ENCODE measurements at places on chromosomes 7 and 10. TPM values are rescaled to one million over a fixed set of nuclear protein-coding genes. Genes with fewer than 3 reads are reported as not detected.

PON3 gene
- under 0.01 TPM for total RNA-seq

MUC12 gene
- not detected for total RNA-seq

YWHAG gene
- total RNA-seq, result 344 TPM

PRPS1L1 gene
- total RNA-seq, result not detected

TAS2R41 gene
- total RNA-seq, result not detected

BAIAP2L1 gene
- 0.25 TPM for total RNA-seq

AKR1C1 gene
- 27.5 TPM for total RNA-seq

CRTAC1 gene
- 6.6 TPM for total RNA-seq

OR9A4 gene
- not detected for total RNA-seq

SPDYE6 gene
- not detected for total RNA-seq
